Breast epithelium (tissue), 4 donors: ENCODE measurements at places on chromosomes 4 and X. TPM values are rescaled to one million over a fixed set of nuclear protein-coding genes. Genes with fewer than 3 reads are reported as not detected.

KLB gene
- total RNA-seq = 2.0 TPM

FAM9C gene
- not detected for total RNA-seq

STK32B gene
- total RNA-seq = 2.2 TPM

IL3RA gene
- 7.4 TPM for total RNA-seq

FREM3 gene
- not detected for total RNA-seq

- DNase-seq = no peak
Measured at GRCh38 chrX:16213961-16214360, 46.7 kb downstream of the MAGEB17 start.

GRCh38 chr4:20028645-20029044, 223.1 kb upstream of the SLIT2 start:
- no peak for DNase-seq

DNA sequence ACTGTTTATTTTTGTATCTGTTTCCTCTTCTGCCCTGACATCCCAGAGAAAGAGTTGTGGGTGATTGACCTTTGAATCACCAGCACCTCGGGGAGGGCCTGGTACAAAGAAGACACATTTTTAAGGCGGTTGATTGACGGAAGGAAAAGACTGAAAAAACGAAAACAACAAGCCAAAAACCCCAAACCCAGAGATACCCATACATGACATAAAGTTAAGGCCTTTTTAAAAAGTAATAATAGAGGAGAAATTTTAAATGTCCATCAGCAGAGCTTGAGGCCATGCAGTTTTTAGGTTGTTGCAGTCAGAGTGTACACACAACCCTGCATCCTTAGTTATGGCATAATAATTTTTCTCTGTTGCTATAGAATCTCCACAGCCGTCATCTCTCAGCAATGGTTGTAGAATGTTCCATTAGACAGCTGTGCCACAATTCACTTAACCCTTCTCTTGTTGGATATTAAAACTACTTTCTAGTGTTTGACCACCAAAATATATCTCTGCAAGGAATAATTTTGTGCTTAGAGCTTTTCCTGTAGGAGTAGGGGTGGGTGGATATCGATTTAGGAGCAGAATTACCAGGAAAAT, 110.2 kb downstream of the GNL3L start:
- DNase-seq = no peak

GRCh38 chr4:98950925-98951324, 22.0 kb upstream of the EIF4E start:
- no peak for DNase-seq

DNA sequence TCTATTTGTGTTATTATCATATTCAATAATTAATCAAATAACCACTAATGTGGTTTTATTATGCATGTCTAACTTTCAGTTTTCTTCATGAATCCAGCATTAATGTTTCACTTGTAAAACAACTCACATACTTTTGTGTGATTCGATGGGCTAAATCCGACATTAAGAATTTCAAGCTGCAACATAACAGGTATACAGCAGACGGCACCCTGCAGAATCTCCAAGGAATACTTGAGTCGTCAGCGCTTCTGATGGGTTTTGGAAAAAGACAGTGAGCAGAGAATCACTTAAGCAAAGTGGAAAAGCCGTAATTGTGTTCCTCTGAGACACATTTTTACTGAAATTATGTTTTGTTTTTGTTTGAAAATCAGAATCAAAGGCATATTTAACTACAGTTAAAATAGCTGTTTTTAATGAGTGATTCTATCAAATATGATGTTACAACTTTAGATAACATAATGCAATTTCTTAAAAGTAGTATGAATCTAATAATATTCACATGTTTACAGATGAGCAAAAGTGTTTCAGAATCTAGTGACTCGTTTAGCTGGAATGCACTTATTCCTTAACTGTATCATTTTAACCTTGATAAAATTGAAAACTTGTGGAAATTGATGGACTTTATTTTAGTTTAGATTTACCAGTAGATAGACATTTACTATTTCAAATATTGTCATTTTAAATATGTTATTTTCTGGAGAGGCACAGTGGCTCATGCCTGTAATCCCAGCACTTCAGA, 514.8 kb downstream of the CCSER1 start:
- DNase-seq = no peak

DNA sequence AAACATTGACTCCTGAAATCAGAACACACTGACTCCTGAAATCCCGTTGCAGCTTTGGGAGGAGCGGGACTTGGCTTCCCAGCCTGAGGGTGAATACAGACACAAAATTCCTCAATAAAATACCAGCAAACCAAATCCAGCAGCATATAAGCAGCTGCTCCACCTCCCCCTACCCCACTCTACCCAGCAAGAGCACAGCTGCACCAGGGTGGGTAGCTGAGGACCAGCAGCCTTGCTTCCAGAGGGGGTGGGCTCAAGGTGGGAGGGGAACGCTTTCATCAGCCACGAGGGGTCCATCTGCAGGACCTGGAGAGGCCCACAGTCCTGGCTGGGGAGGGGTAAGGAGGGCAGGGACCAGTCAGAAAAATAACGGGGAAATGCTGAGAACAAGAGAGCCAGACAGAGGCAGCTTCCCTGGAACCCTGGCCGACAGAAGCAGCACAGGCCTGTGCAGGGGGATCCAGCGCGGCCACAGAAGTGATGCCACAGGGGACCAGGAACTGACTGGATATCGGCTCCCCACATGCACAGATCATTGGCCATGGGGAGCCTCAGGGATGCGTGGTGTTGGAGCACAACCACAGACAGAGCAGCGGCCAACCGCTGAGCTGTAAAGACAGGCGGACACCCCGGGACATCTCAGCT, 49.8 kb downstream of the FGFRL1 start:
- peak; percentile 20 for DNase-seq

- DNase-seq = no peak
Measured at GRCh38 chr4:21113496-21114223, 413.4 kb downstream of the PACRGL start.

DNA sequence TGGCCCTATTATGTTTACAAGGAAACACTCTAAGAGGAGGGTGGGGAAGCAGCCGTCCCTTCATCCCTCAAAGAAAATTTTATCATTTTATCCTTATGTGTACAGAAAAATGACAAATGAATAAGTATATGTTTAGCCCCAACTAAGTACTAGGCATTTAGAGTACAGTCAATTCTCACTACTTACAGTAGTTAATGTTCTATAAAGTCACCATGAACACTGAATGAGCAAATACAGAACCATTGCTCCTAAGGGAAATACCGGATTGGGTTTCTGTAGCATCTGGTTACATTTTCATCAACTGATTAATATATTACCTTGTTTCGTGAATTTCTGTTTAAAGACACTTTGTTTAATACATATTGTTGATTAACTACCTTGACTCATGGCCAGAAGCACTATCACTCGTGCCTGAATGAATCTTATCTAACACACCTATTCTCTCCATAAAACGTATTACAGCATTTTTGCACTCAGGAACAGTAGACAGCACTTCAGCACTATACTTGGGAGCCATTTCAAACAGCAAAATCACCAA, 109.3 kb downstream of the ASB9 start:
- no peak for DNase-seq

GRCh38 chr4:101669138-101669831, 121.2 kb upstream of the BANK1 start:
- no peak for DNase-seq
